Neuronal stem cell (in vitro differentiated cells): ENCODE measurements at places on chromosomes 2 and 18.
A peak's percentile ranks its signal among the peaks of the same experiment; 100 is the strongest.

- DNase-seq, result no peak
These were observed 198.8 kb downstream of the DCDC2C start for GRCh38 chr2:3902131-3902530.

DNA sequence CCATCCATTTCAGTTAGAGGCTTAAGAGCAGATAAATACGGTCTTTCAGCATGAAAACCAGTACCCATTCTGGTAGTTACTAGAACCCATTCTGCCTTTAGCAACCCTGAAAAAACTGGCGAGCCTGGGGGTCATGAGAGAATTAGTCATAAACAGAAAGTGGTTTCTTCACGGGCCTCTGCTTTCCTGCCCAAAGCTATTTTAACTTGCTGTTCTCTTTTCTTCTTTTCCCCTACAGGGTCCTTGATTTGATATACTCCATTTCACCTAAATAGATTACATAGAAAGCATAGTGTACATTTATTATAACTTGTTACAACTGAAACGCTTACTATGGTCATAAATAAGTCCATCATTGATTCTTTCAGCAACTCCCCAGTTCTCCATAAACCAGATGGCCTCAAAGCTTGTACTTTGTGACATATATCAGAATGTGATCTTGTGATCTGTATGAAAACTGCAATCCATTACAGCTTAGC lies 48.3 kb downstream of the WDFY1 start:
- DNase-seq, result no peak

- no peak for DNase-seq
These were observed 336.6 kb downstream of the PAX3 start for GRCh38 chr2:221962186-221962585.

- no peak for DNase-seq
These were observed 237.9 kb downstream of the NBAS start for GRCh38 chr2:15323227-15323626.

- DNase-seq, result no peak
These were observed 658.9 kb upstream of the FSHR start for GRCh38 chr2:49813208-49813607.

DNA sequence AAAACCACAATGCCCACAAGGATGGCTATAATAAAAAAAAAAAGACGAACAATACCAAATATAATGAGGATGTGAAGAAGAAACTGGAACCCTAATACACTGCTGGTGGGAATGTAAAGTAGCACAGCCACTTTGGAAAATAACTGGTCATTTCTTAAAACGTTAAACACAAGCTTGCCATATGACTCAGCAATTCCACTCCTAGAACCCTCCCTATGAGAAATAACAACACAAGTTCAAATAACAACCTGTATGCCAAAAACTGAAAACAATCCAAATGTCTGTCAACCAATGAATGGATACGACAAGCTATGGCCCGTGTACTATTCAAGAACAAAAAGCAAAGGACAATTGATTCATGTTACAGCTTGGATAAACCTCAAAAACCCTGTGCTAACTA lies 7.0 kb upstream of the ALPK2 start:
- DNase-seq, result no peak

DNA sequence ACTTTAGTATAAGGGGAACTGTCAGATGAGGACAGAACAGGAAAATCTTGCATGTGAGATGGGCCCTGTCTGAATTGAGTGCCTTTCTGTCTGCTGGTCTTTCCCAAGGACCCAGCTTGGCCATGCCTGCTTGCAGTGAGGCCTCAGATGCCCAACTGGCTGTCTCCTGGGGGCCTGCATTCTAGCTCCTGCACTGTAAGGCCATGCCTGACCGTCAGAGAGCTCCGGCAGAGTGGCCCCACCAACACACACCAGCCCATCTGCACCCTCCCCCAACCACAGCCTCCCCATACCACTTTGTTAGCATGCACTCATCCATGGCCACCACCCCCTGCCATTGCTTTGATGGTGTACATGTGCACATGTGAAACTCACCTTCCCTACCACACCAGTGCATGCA lies 190.4 kb upstream of the RPRM start:
- DNase-seq, result no peak

GRCh38 chr2:165847001-165847400 lies 53.0 kb upstream of the GALNT3 start:
- no peak for DNase-seq

GRCh38 chr18:48779462-48779861 lies 171.3 kb downstream of the SMAD7 start:
- no peak for DNase-seq

DNA sequence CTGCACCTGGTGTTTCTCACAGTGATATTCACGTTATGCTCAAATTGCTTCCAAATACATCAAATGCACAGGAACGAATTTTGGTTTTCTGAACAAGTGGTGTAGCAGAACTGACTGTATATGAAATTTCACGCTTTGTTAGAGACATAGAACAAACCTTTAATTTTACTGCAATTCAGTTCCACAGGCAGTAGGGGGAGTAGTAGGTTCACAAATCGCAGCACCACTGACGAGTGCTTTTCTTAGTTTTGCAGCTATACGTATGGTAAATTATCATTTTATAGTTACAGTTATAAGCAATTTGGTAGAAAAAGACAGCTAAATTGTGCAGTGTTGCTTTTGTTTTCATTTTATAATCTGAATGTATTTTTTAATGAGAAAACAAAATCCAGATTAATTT lies 113.3 kb downstream of the KIAA1328 start:
- peak; percentile 20 for DNase-seq

DNA sequence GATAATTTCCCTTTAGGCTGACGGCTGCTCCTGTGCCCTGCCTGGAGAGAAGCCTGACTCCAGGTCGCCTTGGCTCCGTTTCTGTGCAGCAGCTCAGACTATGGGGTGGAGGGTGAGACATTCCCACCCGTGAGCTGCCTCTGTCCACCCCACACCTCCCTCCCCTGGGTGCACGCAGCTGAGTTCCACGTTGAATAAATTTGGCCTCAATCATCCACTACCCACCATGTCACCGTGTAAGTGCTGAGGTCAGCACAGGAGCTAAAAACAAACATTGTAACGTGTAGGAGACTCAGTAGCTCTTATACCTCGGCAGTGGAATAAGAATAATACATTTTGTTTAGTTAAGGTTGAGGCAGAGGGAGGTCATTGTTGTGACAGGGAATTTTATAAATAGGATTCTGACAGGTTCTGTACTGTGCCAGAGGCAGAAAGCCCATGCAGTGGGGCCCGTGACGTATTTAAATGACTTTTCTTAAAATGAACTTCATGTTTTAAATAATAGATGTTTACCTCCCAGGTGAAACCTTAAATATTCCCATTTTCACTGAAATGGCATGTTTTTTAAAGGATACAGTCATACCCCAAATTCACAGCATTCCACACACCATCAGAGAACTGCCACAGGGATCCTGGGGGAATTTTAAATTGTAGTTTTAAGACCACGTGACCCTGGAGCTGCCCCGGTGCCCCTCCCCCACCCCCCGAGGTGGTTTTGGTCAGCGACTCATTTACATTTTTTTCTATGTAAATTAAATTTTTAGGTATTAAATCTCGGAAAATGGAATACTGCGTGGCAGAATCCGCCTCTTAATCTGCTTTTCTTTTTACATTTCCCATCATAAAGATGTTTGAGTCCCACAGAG lies 50.2 kb downstream of the NFATC1 start:
- DNase-seq, result no peak

DNA sequence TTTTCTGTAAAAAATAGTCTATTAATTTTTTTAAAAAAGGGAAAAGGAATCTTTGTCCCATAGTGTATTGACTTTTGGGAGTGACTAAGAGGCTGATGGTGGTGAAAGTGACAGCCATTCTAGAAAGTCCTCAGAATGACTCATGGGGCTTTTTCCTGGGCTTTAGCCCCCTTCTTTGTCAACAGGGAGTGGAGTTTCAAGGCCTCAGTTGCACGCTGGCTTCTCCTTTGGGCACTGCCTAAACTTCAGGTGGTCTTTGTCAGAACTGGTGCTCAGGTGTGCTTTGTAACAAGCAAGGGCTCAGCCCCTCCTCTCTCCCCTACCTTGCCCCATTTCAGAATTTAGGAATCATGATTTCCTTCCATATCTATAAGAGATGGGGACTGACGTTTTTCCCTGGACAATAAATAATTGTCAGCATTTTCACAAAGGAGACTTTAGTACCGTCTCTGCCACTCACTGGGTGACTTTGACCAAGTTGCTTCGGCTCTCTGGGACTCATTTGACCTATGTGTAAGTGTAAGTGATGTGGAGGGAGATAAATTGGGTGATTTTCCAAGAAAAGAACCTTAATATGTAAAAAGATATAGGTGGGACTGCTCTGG lies 61.2 kb upstream of the IGFBP2 start:
- DNase-seq, result no peak

DNA sequence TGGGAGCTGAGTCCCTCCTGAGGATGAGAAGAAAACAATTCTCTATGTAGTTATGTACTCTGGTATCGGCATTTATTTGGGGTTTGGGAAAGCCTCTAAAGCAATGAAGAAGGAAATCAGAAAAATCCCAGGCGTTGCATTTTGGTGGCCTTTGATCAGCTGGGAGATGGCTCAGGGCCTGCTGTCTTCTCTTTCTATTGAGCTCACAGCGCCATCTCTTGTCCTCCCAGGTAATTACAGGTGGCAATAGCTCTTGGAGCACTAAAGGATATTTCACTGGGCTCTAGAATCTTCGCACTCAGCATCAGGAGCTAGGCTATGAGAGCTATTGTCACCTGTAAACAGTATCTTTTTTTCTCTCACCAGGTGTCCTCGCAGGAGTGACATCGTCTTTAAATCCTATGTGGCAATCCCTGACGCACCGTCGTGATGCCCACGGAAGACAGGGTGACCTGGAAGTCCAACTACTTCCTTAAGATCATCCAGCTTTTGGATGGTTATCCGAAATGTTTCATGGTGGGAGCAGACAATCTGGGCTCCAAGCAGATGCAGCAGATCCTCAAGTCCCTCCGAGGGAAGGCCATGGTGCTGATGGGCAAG lies 76.1 kb upstream of the PMAIP1 start:
- DNase-seq, result peak; percentile 76

- no peak for DNase-seq
These were observed 11.5 kb upstream of the KYNU start for GRCh38 chr2:142865924-142866323.

- DNase-seq, result no peak
These were observed 77.5 kb upstream of the DAPL1 start for GRCh38 chr2:158717366-158718195.

DNA sequence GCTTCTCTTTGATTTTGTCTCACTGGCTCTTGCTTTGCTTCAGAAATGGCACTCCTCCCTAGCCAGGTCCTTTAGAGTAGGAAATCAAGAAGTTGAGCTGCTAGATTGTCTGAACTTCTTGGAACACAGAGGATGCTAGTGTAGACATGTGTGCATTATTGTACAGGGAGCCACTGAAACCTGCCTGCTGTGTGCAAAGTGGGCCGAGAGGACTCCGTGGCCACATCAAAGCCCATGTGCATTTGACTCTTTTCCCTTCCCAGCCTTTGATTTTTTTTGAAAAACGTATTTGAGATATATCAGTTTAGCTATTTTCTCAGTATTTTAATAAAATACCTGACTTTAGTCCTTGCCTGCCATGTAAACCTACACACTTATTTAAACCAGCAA lies 83.1 kb downstream of the TMEM247 start:
- DNase-seq, result no peak

- DNase-seq, result no peak
These were observed 590 bp downstream of the EIF2B4 start for GRCh38 chr2:27369471-27370025.

- no peak for DNase-seq
These were observed 458.3 kb upstream of the CELF4 start for GRCh38 chr18:38023871-38024270.

- DNase-seq, result no peak
These were observed 103.4 kb downstream of the CCDC141 start for GRCh38 chr2:178946494-178946893.

DNA sequence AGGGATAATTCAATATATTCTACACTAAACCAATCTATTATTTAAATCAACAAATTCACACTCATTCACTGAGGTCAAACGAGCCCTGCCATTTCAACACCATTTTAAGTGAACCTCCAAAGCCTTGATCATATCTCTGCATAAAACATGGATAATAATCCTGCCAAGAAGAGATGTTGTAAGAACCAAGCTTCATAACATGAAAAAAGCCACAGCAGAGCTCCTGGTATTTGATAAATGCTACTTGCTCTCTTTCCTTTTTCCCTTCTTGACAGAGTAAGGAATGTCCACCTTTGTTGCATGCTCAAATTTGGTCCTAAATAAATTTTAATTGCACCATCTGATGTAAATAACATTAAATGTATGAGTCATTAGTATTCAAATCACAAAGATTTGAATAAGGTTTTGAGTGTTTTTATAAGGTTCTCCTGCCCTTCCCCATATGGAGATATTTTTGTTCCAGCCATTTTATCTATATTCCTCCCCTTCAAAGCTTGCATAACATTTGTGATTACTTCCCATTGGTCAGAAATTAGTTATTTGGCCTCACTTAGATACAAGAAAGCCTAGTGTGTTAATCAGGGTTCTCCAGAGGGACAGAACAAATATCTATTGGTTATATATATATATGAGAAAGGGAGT lies 318.8 kb downstream of the RND3 start:
- DNase-seq, result no peak

GRCh38 chr18:55283309-55283708 lies 304.7 kb downstream of the TCF4 start:
- no peak for DNase-seq

DNA sequence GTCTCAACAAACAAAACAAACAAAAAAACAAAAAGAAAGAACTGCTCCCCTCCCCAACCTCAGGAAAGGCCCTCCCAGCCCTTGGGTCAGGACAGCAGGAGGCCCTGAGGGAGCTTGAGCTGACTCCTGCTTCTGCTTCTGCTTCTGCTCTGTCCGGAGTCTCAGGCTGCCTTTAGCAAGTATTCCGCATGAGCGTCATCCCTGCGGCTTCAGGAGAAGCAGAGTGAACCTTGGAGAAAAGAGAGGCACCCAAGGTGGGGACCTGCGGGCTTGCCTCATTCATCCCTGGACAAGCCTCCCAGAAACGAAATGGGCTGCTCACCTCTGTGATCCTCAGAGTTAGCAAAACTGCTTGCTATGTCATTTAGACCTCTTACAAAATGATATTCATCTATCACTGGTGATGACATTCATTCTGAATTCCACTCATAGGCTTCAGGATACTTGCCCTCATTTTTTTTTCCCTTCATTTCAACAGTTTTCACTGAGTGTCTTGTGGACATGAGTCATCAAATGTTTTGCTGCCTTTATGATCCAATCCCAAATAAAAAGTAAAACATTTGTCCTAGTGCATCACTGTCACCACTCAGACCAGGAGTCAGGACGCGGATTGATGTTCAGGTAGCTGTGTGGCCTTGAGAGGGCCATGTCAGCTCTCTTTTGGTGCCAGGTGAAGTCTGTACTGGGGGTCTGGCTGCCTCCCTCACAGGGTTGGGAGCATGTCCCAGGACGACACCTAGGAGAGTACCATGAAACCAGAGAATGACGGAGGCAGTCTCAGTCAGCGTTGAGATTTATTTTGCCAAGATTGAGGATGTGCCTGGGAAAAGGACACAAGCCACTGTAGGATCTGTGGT lies 51.7 kb downstream of the IMPA2 start:
- no peak for DNase-seq

- DNase-seq, result no peak
These were observed 144.9 kb upstream of the TWIST2 start for GRCh38 chr2:238703053-238703415.

- DNase-seq, result no peak
These were observed 58.4 kb upstream of the REL start for GRCh38 chr2:60822987-60823386.

GRCh38 chr18:62447652-62448051 lies 75.2 kb upstream of the ZCCHC2 start:
- DNase-seq, result no peak
